ENCODE measurements at places on chromosomes 6 and 20. TPM values are rescaled to one million over a fixed set of nuclear protein-coding genes. Genes with fewer than 3 reads are reported as not detected.
A peak's percentile ranks its signal among the peaks of the same experiment; 100 is the strongest.

DNA sequence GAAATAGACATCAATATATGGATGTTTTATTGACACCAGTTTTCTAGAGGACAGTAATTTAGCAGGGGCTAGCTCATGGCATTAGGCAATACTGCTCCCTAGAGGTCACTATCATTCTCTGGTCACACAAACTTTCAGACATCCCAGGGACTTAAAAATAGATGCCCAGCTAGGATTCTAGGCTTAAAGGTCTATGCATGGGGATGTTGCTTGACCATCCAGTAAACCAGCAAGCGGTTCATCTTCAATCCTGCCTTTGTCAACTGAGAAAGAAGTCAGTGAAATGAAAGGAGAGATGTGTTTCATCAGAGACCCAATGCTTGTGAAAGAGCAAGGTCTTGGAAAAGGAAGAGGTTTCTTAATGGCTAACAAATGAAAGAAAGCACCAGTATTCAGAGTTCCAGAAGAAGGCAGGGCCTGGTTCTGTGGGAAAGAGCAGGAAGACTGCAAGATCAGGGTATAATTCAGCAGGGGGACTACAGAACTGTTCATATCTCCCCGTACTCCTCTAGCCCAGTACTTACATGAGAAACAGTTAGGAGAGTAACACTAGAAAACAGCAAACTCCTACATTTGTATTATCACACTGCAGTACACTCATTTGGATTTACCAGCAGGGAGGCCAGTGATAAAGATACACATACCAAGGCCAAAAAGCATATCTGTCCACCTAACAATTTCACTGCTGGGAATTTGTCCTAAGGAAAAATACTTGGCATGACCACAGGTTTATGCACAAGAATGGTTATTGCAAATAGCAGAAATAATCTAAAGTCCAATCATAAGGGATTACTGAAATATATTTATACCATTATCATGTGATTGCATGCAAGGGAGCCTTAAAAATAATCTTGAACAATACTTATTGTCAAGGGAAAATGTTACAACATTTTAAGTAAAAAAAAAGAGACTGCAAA, 151.4 kb upstream of the LAMA2 start:
- no peak for ATAC-seq

LAMA4 gene
- 8.0 TPM for total RNA-seq

DNA sequence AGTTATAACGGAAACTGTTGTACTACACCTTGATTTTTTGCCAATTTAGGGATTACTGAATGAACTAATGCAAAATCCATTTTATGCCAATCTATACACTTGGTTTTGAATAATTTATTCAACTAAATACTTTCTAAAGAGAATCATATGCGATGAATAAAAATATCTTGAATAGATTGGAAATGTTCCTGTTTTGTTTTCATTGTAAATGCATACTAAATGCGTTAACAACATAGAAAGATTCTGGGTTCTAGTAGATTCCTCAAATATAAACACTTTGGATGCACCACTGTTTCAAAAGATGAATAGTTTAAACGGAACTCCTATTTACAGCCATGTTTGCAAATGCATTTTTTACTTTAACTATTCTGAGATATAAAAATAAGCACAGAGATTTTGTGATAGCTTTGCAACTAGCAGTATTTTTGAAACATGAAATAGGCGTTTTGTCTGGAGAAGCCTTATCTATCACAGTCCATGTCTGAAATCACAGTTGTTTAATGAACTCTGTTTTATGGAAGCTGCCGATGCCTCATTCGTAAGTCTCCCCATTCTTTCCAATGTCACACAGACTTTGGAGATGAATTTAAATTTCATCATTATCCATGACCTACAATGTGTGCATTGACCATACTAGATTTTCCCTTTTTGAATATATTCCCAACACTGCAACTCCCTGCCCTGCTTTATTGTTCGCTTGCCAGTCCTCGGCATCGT, 277.7 kb upstream of the QKI start:
- no peak for ATAC-seq

EPHA7 gene
- total RNA-seq = 0.12 TPM

- ATAC-seq = peak; percentile 54
Observed at GRCh38 chr6:155186052-155186658, 77.7 kb upstream of the CLDN20 start.

DEFB132 gene
- total RNA-seq = not detected

DNA sequence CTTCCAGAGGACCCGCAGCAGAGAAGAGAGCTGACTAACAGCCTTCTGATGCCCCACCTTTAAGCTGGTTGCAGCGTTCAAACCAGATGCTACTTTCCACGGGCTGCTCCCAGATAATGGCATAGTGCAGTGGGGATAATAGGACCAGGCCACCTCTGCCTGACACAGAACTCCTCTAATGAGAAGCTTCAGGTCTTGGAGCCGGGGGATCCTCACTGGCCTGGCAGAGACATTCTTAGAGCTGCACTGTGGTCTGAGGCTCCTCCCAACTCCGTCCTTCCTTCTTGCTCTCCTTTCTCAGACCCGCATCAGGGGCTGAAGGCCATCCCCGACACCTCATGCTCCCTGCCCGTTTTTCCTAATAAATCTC, 206.6 kb upstream of the MARCKS start:
- no peak for ATAC-seq

DNA sequence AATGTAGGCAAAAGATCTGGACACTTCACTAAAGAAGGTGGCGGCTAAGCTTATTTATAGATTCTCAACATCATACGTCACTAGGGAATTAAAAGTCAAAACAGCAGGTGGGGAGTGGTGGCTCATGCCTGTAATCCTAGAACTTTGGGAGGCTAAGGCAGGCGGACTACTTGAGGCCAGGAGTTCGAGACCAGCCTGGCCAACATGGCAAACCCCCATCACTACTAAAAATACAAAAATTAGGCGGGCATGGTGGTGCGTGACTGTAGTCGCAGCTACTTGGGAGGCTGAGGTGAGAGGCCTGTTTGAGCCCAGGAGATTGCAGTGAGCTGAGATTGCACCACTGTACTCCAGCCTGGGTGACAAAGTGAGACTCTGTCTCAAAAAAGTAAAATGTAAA, 74.6 kb downstream of the GPX5 start:
- ATAC-seq = no peak

DNA sequence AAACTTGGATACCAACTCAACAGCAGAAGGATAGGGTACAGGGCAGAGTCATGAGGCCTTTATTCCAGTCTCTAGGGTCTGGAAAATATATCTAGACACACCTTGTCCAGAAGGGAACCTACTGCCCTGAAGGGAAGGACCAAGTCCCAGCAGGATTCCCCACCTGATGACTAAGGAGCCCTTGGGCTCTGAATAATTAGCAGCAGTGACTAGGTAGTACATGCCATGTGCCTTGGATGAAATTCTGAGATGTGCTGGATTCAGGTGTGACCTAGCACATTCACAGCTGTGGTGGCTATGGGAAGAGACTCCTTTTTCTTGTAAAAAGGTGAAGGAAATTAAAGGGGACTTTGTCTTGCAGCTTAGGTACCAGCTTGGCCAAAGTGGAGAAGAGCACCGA, 364.3 kb upstream of the PTCHD4 start:
- peak; percentile 86 for ATAC-seq

GRCh38 chr6:84428300-84428907, 201.0 kb upstream of the CEP162 start:
- no peak for ATAC-seq

RAD21L1 gene
- total RNA-seq = not detected

DNA sequence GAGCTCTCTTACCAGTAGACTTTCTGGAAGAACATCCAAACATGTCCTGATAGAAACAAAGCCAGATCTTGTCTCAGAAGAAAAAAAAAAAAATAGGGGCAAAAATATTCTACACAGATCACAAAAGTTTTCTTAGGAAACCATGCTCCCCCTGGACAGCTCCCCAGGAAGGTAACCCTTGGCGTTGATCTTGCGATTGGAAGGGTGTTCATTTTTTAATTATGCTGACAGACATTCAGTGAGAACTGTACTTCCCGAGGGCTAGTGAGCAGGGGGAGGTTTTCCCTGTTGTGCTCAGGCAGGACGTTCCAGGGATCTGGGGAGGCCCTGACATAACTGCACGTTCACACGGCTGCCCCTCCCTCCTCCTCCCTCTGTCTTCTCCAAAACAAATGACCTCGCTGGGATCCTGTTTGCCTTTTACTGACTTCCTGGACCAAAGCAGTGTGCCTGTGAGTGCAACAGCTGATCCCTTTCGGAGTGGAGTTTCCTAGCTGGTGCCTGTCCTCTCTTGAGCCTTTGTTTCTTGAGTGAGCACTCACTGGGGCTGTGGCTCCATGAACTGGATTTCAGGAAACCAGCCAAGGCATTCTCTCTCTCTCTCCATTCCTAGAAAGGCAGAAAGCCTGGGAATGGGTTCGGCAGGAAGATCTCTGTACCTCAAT, 46.7 kb downstream of the MARCKS start:
- ATAC-seq = no peak

- ATAC-seq = no peak
Observed at GRCh38 chr6:129539032-129539431, 170.9 kb downstream of the ARHGAP18 start.

FAM83B gene
- 71.8 TPM for total RNA-seq

NKX2-2 gene
- not detected for total RNA-seq

SLC22A2 gene
- total RNA-seq = not detected

POLR1C gene
- 33.0 TPM for total RNA-seq

TAAR6 gene
- total RNA-seq = not detected

DNA sequence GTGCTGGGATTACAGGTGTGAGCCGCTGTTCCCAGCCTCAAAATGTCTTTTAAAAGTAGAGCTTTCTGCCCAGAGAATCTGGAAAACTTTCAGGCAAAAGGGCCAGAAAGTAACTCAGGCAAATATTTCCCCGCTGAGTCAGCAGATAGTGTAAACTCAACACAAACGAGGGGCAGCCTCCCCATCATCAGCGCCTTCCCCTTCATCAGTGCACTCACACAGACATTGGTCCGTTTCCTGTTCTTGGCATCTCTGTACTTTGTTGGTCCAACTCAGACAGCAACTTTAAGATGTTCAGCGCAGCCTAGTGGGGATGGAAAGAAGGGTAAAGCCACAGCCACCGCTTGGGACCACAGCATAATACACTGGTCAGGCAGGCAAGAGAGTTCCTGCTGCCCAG, 69.5 kb downstream of the CSE1L start:
- no peak for ATAC-seq

CD40 gene
- total RNA-seq = 7.4 TPM

IMPG1 gene
- not detected for total RNA-seq

DNA sequence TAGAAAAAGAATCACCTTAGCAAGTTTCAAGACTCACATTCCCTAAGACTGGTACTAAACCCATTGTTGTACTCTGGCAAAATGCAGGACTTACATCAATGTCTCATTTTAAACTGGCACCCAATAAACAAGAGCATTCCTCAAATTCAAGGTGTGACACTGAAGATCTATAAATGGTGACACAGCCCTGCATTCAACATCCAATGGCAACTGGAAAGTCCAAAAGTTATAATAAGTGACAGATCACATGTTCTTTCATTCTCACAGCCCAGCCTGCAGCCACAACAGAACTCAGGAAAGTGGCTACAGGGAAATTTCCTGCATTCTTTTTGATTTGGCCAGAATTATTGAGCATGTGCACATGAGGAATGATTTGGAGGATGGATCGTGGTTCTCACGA, 57.5 kb downstream of the MBOAT1 start:
- ATAC-seq = no peak

GPR31 gene
- total RNA-seq = not detected

MATN4 gene
- total RNA-seq = 0.16 TPM

TAF4 gene
- 7.7 TPM for total RNA-seq

ESR1 gene
- total RNA-seq = 0.80 TPM

C20orf141 gene
- not detected for total RNA-seq

SRSF3 gene
- 216 TPM for total RNA-seq

COL19A1 gene
- 0.04 TPM for total RNA-seq

PIGT gene
- total RNA-seq = 43.0 TPM

DNA sequence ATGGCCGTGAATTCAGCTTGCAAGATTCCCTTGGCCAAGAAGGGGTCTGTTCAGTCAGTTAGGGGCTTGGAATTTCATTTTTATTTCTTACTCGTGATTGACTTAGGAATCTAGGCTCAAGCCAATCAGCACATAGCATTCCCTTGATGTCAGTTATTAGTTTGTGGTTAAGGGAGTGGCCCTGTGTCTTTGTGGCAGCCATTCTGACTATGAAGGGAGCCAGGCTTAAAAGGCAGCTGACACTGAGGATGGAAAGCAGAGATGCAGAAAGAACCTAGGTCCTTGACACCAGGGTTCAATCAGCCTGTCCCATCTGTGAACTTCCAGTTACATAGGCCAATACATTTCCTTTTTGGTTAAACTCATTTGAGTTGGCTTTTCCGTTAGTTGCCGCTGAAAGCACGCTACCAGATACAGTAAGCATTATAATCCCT, 48.1 kb downstream of the MCUR1 start:
- ATAC-seq = peak; percentile 27

DNA sequence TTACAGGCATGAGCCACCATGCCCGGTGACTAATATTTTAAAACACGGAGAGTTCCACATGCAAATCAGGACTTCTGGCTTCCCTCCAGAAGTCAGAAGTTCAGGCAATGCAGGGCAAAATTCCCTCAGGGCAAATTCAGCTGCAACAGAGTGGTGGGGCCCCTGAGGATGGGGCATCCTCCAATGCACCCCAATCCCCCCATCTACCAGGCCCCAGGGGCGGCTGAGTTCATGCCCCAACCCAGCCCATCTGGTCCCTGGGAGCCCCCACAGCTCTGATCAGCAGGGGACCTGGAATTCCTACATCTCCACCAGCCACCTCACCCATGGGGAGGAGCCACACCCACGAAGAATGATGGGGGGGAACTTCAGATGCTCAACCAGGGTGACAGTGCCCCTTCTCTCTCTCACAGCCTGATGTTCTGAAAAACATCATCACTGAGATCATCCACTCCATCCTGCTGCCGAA, 22.6 kb downstream of the BPIFB1 start:
- no peak for ATAC-seq

- ATAC-seq = no peak
Observed at GRCh38 chr20:20691477-20692235, 20.8 kb downstream of the RALGAPA2 start.

GRCh38 chr6:34273242-34273805, 24.5 kb upstream of the SMIM29 start:
- peak; percentile 66 for ATAC-seq

HLA-DQA2 gene
- total RNA-seq = 0.80 TPM

GRCh38 chr20:53800883-53801604, 207.4 kb upstream of the ZNF217 start:
- no peak for ATAC-seq

DNA sequence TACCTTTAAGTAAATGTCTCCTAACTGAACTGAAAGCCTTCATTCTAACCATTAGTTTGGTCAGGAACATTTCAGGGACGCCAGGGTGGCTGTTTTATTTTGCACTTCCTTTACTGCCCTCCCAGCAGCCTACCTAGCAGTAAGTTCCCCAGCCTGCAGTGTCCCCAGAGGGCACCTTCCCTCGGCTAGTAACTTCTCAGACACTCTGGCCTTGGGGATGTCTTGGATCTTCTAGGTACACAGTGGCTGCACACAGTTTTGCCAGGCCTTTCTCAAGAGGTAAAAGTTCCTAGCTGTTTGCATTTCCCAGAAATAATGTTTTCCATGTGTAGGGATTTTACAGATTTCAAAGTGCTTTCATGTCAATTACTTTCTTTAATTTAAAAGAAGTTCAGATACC, 378 bp upstream of the LAMA2 start:
- no peak for ATAC-seq
